ENCODE measurements at places on chromosomes 1 and 21.
A peak's percentile ranks its signal among the peaks of the same experiment; 100 is the strongest.

DNA sequence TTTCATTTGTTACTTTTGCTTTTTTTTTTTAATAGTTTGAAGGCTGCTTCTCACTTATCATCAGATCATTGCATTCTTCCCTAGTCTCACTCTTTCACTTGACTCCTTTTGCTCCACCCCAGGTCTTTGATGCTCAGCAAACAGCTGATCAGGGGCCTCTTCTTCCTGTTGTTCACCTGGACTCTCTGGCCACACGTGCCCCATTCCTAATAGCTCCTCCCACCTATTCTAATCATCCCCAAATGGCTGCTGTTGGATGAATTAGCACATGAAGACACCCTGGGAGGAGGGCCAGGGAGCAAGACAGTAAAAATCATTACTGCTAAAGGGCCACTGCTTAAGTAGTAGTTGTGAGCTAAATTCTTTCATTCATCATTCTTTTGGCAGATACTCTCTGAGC, 119.5 kb downstream of the MAB21L3 start:
- no peak for DNase-seq

DNA sequence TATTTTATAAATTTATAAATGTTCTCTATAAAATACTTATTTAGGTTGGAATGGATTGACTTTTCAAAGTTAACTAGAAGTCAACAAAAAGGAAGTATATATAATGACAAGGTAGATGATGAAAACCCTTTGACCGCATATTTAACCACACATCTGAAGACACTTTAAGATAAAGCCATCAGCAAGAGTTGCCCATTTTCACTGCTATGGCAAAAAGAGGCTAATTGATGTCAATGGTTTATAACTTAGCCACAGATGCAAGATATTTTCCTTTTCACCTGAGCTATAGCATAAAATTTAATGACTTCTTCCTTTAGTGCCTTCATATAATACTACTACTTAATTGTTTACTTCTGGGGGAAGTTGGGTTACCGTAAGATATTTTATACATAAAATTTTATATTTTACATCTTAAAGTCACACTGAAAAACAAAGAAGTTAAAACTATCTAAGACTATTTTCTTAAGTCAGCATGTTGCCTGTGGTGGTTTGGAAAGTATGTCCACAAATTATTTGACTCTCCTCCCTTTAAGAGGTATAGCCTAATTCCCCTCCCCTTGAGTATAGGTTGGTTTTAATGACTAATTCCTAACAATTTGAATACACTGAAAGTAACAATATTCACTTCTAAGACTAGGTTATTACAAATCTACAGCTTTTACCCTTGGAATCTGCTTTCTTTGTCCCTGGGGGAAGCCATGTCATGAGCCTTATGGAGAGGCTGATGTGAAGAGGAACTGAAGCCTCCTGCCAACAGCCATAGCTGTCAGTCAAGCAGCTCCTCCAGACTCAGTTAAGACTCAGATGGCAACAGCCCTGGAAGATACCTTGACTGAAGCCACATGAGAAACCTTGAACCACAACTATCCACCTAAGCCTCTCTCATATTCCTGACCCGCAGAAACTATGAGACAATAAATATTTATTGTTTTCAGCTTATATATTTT, 40.3 kb upstream of the LRRC8B start:
- no peak for DNase-seq

GRCh38 chr21:45391743-45392572, 13.0 kb upstream of the COL18A1 start:
- DNase-seq: no peak

DNA sequence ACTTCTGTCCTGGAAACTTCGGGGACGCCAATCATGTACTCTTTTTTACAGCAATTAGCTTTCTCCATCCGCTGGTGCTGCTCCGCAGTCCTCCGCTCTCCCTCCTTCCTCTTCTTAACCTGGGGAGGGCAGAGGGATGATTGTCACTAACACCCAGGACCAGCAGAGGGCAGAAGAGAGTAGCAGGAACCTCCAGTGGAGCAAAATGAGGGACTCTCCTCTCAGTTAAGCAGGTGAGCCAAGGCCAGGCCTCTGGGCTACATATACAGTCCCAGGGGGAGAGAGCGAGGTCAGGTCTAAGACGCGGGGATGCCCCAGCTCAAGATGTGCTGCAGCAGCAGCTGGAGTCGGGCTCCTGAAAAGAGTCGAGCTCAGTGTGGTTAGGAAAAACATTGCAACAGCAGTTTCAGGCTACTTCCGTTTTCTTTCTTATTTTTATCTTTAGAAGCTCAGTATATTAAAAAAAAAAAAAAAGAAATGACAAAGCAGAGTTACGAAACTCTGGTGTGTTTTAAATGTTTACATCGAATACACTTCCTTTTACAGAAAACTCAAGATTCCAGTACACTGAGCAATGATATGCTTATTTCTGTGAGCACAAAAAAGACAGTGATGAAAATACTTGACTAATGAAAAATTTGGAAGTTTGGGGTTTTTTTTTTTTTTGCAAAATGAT, 25.7 kb upstream of the NLRP3 start:
- DNase-seq: peak; percentile 84

DNA sequence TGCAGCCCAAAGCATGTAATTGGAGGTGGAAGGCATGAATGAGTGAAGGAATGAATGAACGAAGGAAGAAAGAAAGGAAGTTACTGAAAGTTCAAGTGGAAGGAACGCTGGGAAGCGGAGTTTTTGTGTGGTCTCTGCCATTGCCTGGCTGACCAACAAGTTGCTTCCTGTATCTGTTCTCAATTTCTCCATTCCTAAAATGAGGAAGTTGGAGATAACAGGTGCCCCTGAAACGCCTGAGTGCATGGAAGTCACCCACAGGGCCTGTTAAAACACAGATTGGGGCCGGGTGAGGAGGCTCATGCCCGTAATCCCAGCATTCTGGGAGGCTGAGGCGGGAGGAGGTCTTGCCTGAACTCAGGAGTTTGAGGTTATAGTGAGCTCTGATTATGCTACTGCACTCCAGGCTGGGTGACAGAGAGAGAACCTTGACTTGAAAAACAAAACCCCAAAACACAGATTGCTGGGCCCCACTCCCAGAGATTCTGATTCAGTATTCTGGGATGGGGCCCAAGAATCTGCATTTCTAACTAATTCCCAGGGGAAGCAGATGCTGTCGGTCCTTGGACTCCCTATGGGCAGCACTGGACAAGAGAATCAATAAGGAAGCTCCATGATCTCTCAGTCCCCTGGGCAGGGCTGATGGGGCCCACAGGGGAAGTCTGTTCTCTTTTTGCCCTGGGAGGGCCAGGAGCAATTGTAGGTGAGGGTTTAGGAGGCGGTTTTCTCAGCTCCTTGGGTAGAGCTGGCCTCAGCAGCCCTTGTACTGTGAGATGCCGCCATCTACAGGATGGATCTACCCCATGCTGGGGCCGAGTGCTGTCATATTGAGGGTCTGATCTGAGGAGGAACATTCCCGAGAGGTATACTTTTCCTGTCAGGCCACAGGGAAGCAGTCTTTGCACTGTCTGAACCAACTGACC, 3.3 kb upstream of the CNR2 start:
- DNase-seq: peak; percentile 80

GRCh38 chr1:9362488-9362887, 69.8 kb downstream of the SPSB1 start:
- DNase-seq: no peak

DNA sequence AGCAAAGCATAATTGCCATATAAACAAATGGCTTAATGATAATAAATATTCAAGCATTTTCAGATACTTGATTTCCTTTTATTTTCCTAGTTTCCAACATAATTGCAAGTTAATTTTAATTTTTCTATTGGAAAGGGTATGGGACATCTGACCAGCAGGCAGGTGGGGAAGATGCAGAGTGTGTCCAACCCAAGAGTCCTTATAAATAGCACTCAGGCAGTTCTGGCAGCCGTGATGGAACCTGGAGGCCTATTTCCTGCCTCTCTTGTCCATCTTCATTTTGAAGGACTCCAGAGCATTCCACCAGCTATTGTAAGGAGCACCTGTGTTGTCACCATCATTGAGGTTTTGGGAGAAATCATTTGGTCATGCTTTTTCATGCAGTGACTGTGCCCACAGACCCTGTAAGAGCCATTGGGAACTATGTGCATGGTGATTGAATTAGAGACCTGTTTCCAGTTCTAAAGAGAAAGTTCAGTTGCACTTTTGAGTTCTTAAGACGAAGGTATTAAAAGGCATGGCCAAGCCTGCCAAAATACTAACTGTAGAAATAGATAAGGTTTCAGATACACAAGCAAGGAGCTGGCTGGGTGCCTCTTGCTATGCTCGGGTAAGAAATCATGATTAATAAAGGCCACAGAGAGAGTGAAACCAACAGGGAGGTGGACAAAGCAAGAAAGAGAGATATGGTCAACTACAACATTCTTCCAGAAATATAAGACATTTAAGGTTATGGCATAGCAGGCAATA, 92.3 kb downstream of the SPATA46 start:
- DNase-seq: peak; percentile 86

DNA sequence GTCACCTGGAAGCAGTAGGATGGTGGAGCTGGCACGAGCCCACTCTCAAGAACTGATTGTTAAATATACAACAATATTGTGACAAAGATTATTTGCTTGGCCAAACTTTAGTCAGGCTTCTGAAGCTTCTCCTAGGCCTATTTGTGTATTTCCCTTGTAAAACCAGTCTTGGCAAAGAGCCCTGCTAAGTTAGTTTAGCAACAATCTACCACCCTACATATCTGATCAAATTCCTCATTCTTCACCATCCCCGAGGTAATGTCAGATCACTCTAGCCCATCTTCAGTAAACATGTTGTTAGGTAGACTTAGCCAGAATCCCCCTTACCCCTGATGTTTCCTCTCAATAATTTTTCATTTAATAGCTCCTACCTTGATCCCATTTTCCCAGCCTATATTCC, 39.6 kb downstream of the XCL1 start:
- no peak for DNase-seq

GRCh38 chr1:108863984-108864383, 7.1 kb upstream of the AKNAD1 start:
- no peak for DNase-seq

DNA sequence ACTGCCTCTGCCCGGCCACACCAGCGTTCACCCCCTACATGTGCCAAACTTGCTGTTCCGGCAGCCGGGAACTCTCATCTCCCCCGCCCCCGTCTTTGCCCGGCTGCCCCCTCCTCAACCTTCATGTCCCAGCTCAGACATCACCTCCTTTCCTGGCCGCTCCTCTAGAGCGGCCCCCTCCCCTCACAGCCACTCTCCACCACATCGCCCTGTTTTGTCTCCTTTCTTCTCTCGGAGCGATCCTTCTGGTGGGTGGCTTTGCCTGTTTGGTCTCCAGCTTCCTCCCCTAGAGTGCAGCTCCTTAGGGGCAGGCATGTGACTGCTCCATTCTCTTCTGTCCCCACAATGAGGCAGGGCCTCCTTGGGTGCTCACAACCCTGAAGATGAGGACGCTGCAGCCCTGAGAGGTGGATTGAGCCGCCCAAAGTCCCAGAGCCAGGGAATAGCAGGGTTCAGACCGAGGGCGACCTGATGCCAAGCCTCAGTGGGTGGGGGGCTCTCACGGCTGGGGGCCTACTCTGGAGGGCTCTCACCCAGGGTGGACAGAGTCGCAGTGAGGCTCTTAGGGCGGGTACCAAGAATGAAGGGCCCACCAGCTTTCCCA, 44.9 kb upstream of the ECE1 start:
- DNase-seq: no peak

GRCh38 chr21:46061518-46061917, 36.4 kb upstream of the COL6A2 start:
- no peak for DNase-seq

GRCh38 chr21:45154511-45155508, 80.4 kb downstream of the ADARB1 start:
- DNase-seq: peak; percentile 3

GRCh38 chr1:18597160-18598042, 33.2 kb upstream of the PAX7 start:
- peak; percentile 81 for DNase-seq

DNA sequence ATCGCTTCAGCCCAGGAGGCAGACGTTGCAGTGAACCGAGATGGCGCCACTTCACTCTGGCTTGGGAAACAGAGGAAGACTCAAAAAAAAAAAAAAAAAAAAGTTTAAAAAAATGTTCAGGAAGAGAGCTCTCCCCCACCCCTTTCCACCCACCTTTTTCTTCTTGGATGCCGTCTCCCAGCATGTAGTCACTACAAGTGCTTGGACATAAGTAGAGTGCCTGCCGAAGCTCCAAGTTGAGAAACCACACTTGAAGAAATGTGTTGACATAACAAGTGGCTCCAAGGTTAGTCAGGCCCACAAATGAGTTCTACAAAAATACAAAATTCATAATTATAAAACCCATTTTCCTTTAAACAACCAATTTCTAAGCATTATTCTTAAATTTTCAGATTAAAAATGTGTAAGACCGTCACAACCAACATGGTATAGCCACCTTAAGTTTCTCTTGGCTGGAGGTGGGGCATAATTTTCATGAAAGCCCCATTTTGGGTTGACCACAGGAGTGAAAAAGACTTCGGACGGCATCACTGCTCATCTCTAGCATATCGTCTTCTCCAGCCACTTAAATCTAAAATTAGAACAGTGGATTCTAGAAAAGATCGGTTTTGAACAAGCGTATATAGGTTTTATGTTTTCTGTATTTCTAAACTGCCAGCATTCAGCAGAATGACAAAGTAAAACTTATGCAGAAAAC, 26.4 kb downstream of the USP48 start:
- no peak for DNase-seq

GRCh38 chr1:164771619-164772361, 212.8 kb downstream of the PBX1 start:
- no peak for DNase-seq

DNA sequence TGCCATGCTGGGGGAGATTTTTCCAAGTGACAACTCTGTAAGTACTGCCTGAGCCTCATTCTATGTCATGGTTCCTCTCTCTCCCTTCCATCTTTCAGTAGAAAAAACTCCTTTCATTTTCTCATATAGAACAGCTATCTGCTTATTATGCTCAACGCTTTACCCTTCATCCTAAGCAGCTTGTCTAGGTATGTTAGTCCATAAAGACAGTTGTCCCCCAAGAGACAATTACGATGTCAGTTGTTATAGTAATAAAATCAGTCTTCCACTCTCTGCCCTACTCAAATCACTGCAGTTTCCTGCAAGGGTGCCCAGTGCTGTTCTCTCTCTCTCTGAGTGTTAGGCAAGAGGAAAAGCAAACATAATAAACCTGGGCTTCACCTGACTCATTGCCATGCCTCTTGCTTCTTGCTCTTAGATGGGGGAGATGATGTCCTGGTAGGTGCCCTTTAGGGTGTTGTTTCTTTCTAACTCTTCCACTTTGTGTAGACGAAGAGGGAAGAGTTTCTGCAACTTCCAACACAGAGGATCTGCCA, 59.4 kb downstream of the PAPPA2 start:
- no peak for DNase-seq

- no peak for DNase-seq
These were observed 45.6 kb upstream of the HFM1 start for GRCh38 chr1:91450260-91450659.

- no peak for DNase-seq
These were observed 73.3 kb downstream of the EVI5 start for GRCh38 chr1:92711473-92712165.

Data from stomach (tissue), 19 donors.